CD4-positive, alpha-beta T cell treated with Interleukin-6 at 100 ng/mL for 8 hours (primary cell): ENCODE measurements at places on chromosomes 3 and 15.

DNA sequence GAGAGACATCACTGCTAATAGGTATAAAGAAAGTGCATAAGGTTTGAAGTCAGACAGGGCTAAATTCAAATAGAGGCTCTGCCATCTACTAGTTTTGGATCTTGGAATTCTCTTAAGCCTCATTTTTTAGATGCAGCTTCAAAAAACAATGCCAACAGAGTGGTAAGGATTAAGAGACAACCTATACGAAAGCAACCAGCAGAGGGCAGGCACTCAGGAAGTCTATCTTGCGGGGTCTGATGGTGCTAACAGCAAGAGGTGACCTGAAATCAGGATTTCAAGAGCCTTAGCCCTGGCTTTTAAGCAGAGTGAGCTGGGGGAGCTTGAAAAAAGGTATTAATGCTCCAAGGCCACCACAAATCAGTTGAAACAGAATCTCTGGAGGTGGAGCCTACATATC, 40.7 kb downstream of the LDHAL6B start:
- peak; percentile 42 for DNase-seq

DNA sequence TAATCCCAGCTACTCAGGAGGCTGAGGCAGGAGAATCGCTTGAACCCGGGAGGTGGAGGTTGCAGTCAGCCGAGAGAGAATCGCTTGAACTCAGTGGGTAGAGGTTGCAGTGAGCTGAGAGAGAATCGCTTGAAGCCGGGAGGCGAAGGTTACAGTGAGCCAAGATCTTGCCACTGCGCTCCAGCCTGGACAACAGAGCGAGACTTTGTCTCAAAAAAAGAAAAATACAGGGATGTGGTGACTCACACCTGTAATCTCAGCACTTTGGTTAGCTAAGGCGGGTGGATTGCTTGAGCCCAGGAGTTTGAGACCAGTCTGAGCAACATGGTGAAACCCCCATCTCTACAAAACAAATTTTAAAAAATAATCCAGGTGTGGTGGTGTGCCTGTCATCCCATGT, 26.8 kb downstream of the UBE2E1 start:
- DNase-seq, result no peak

GRCh38 chr15:73885954-73886700, 12.8 kb downstream of the TBC1D21 start:
- no peak for DNase-seq

GRCh38 chr3:184371570-184372018, 6.4 kb downstream of the THPO start:
- DNase-seq, result peak; percentile 68

- no peak for DNase-seq
These were observed 231.7 kb downstream of the CPNE4 start for GRCh38 chr3:131803113-131803512.
